GOT3 (cell line): ENCODE measurements at places on chromosomes 5 and 9.

DNA sequence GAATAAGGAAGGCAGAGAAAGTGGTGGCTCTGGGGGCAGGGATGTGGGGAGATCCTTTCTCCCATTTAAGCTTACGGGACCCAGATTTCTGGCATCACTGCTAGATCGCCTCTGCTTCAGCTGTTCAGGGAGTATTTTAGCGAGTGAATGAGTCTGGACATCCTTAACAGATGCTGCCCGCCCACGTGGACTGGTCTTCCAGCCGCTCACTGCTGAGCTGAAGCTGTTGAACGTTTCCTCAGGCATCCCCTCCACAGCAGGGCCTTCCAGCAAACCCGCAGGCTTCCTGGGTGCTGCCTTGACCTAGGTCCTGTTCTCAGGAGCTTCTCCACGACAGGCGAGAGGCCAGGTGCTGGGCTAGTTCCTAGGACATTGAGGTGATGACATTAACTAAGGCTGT lies 144.4 kb upstream of the EFNA5 start:
- DNase-seq, result no peak

DNA sequence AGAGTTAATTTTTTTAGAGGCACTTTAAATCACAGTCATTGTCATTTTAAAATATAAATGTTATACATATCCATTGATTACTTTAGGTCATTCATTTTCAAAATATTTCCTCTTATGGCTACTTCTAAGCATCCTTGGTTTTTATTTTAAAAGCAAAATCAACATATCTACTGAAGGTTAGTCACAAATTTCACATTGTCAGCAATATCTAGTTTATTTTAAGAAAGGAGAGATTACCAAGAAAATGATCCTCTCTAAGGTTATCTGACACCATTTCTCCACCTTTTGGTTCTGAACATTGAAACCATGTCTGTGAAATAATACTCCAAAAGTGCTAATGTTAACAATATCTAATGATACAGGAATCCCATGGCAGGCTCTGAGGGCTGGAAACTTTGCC lies 24.5 kb downstream of the SEMA6A start:
- DNase-seq, result no peak

DNA sequence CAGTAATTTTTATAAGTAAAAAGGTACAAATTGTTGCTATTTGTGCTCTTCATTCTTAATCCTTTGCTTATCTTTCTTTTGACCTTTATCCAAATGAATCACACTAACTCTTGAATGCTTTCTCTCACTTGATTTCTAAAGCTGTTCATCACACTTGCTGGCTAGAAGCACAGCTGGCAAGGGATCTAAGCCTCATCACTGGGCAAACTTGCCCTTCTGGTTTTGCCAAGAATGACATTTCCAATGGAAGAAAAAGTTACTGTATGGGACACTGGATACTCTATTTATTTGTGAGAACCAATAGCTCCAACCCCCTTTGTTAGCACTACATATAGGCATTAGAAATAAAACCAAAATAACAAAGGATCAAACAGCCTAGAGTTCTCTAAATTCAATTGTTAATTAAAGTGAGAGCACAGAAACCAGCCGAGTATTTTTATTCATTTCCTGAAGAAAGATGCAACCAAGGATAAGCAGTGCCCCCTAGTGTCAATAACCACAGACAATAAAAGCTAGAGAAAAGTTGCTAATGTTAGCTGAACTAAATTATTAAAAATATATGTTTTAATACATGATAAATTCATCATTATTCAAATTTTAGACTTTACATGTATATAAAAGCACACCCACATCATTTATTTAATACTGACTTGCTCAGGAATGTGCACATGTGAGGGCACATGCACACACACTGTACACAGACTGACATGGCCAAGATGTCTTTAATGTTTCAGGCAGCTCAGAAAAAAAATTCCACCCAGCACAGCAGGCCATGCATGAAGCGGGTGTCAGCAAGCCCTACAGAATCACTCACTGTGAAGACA lies 59.8 kb upstream of the POU5F2 start:
- DNase-seq, result no peak

GRCh38 chr9:18360005-18360404 lies 113.9 kb upstream of the ADAMTSL1 start:
- DNase-seq, result no peak

- no peak for DNase-seq
These were observed 5.9 kb downstream of the DMRTA1 start for GRCh38 chr9:22452415-22453010.

GRCh38 chr5:151093476-151093889 lies 12.6 kb upstream of the TNIP1 start:
- DNase-seq, result peak; percentile 48

DNA sequence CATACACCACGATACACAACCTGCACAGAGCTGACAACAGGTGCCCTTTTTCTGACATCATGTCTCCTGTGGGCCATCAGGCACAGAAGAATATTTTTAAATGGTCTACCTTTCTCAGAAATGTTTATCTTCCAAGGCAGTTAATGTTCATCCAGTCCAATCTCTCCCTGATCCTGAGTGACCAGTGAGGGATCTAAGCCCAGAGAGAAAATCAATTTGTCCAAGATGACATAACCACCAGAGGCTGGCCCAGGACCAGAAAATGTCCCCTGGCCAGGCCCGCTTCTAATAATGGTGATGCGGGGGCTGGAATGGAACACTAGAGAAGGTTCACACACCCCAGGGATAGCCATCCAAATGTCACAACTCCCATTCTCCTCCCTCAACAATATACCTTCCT lies 357.9 kb upstream of the KIF2A start:
- no peak for DNase-seq

GRCh38 chr5:1073239-1074102 lies 38.4 kb downstream of the SLC12A7 start:
- no peak for DNase-seq

GRCh38 chr5:107127878-107128277 lies 542.9 kb downstream of the EFNA5 start:
- no peak for DNase-seq

DNA sequence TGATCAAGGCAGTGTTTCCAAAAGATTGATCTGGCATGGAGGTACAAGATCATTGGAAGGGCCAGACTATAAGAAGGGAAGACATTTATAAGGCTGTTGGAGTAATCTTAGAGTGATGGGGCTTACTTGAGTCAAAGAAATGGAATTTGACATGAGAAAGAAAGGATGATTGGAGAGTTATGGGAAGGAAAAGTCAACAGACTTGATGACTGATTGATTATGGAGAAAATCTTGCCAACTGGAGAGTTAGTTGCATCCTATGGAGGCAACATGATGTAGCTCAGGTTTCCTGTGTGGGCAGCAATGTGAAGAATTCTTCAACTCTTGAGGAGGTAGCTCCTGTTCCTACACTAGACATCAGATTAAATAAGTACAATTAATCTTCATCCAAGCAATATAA lies 10.9 kb upstream of the MAST4 start:
- no peak for DNase-seq

- DNase-seq, result no peak
These were observed 103.4 kb downstream of the PIP5K1B start for GRCh38 chr9:68808338-68808890.

DNA sequence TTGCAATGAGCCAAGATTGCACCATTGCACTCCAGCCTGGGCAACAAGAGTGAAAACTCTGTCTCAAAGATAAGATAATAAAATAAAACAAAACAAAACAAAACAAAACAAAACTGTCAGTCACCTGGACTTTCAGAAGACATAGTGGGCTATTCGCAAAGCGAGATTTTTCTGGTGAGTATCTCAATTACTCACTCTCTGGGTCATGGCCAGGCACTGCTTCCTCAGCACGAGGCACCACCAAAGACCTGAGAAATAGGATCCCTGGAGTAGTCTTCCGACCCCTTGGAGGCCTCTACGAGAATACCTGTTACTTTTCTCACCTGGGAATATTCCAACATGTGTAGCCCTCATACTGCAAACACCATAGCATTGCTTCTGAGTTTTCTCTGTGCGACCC lies 201.7 kb upstream of the ZNF618 start:
- no peak for DNase-seq

- DNase-seq, result no peak
These were observed 482 bp downstream of the TESK1 start for GRCh38 chr9:35605351-35606137.

GRCh38 chr9:92808726-92809451 lies 44.3 kb upstream of the BICD2 start:
- no peak for DNase-seq

DNA sequence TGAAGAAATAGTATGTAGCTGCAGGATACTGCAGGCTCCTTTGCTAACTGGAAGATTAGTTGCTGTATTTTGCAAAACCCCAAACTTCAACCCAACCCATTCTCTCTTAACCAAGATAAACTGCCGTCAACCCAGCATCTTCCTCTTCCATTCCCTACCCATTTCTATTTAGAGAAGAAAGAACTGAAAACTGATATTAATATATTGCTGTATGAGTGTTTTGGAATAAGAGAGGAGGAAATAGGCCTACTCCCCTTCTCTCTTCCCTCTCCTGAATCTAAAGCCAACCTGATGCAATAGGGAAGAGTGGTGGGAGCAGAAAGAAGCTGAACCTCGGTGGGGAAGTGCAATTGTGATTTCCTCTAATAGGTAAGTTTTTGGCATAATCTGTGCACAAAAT lies 83.7 kb downstream of the TMEM215 start:
- DNase-seq, result no peak

DNA sequence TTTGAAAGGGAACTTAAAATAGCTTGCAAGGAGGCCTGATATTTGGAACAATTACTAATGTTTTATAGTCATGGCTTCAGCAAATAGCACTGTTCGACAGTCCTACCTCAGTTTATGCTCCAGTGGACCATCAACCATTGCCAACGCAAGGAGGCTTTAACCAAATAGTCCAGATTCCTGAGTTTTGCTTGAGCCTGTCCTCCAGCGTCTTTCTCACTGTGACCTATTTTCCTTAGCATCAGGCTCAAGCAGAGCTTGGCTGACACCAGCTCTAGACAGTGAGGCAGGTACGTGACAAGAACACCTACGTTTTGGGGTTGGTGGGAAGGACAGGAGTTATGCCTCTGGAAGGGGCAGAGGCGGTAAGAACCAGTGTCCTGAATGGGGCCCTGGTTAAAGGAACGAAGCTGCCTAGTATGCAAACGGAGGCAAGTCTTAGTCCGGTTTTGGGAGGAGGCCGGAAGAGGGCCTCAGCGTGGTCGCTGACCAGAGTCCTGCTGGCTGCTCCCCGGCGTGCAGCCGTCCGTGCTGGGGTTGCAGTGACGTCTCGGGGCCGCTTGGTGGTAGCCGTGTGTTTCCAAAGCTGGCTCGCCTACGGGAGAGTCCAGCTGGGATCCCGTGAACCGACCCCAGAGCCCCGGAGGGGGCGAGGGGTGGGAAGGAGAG lies 998 bp upstream of the FGF18 start:
- DNase-seq, result peak; percentile 67

GRCh38 chr5:119174578-119175163 lies 103.8 kb downstream of the DMXL1 start:
- no peak for DNase-seq

- DNase-seq, result no peak
These were observed 93.4 kb downstream of the STRBP start for GRCh38 chr9:123174887-123175518.

- no peak for DNase-seq
These were observed 10.2 kb downstream of the SLC9A3 start for GRCh38 chr5:514101-514485.

DNA sequence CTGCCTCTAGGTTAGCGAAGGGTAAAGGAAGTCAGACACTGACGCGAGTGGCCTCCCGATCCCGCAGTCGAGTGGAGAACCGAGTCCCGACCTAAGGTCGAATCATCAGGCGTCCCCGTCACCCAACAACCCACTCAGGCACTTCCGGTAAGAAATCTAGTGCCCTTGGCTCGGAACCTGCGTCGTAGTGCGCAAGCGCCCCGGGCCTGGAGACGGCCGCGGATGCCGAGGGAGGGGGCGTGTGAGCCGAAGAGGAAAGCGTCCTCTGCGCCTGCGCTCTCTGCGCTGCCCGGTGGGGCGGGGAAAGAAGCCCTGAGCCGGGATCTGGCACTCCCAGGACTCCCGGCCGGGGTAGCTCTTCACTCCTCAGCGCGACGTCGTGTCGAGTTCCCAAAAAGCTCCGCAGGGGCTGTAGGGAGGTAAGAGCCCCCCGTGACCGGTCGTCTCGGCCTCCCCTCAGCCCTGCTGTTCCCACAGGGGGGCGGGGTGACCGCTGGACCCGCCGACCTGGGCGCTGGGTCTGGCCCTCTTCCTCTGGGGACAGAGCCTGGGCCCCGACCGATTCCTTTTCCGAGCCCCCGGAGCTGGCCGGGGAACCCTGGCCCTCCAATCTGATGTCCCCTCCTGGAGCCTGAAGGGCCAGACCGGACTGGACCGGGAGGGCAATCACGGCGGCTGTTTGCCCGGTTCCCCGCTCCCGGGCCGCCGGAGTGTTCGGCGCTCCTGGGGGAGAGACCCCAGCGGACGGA lies at the start of gene ZFYVE16:
Gene ZFYVE16 (plus strand): TSS at position 330 of the 749 bp plus-strand sequence. CDS start 26,084 bp downstream, outside the sequence.
- DNase-seq, result peak; percentile 94

DNA sequence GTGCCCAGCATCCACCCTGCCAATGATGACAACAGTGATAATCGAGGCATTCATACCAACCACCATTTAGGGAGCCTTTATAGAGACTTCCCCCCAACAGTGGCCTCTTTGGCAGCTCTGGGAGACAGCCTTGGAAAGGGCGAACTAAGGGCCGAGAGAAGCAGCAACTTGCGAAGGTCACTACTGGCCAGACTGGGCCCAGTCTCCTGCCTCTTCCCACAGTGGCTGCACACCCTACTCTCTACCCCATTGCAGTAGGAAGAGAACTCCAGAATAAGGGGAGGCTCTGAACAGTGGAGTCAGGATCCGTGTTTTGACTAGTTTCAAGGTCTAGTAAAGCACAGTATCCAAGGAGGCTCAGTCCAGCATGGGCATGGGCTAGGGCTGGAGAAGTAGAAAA lies 5.3 kb downstream of the LHX6 start:
- no peak for DNase-seq

GRCh38 chr9:84955971-84956370 lies 286.4 kb downstream of the NTRK2 start:
- DNase-seq, result no peak
